RWPE1 (cell line): ENCODE measurements at places on chromosomes 16 and 17.
A peak's percentile ranks its signal among the peaks of the same experiment; 100 is the strongest.

- no peak for DNase-seq
These were observed at the start of gene SLFN12L for GRCh38 chr17:35537601-35538141. Gene SLFN12L (minus strand): TSS chr17:35537678. CDS start chr17:35522364, 15,314 bp downstream.

DNA sequence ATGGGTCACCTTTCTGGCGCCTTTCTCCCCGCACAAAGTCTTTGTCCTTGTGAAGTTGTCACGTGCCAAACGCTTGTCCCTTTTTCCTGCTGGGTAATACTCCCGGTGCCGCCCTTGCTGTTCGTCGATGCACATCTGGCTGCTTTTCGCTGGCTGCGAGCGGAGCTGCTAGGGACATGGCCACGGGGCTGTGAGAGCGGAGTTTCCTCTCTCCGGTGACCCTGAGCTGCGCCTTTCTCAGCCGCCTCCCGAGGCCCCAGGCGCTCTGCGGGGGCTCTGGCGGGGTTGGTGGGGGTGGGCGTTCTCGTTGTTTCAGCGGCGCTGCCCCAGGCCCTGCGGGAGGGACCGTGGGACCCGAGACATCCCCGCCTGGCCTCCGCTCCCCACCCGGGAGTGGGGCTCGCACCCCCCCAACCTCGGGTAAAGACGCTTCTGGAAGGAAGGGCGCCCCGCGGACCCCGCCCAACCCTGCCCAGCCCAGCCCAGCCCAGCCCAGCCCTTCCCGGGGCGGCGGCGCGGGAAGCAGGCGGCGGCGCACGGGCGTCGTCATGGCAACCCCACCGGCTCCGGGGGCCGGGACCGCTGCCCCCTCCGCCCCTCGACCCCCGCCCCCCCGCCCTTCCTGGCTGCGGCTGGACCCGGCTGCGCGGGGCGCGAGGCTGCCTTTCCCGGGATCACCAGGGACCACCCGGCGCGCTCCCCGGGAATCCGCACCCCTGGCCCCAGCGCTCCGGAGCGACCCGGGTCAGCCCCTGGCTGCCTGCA, 12.3 kb downstream of the CHMP6 start:
- no peak for DNase-seq

- no peak for DNase-seq
These were observed 227.4 kb downstream of the C16orf78 start for GRCh38 chr16:49600976-49601375.

DNA sequence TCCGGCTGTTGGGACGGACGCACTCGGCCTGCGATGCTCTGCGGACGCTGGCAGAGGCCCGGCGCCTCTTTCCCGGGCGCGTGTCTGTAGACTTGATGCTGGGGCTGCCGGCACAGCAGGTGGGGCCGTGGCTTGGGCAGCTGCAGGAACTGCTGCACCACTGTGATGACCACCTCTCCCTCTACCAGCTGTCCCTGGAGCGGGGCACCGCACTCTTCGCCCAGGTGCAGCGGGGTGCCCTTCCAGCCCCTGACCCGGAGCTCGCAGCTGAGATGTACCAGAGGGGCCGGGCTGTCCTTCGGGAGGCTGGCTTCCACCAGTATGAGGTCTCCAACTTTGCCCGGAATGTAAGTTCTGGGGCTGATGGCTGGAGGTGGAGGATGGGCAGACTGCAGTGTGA, 3.5 kb downstream of the RSAD1 start:
- DNase-seq: no peak

GRCh38 chr17:16352667-16353316, 477 bp downstream of the CENPV start:
- peak; percentile 32 for DNase-seq

- peak; percentile 30 for DNase-seq
These were observed 219.7 kb downstream of the TMEM114 start for GRCh38 chr16:8370374-8371270.

- DNase-seq: no peak
These were observed 12.7 kb downstream of the LGALS3BP start for GRCh38 chr17:78966910-78967600.

DNA sequence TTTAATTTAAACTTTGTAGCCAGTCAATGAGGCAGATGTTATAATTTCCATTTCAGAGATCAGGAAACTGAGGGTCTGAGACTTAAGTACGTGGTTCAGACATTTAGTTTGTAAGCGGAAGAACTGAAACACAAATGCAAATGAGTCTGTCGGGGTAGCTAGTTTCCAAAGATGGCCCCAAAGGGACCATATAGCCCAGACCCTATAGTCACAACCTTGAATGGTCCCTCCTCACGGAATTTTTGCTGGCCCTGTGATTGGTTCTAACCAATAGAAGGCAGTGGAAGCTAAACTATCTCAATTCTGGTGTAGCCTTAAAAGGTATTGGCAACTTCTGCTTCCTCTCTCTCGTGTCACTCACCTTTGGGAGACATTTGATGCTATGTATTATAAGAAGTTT, 7.5 kb upstream of the BCO1 start:
- no peak for DNase-seq

- DNase-seq: no peak
These were observed 19.3 kb downstream of the CACNG3 start for GRCh38 chr16:24275413-24275812.

DNA sequence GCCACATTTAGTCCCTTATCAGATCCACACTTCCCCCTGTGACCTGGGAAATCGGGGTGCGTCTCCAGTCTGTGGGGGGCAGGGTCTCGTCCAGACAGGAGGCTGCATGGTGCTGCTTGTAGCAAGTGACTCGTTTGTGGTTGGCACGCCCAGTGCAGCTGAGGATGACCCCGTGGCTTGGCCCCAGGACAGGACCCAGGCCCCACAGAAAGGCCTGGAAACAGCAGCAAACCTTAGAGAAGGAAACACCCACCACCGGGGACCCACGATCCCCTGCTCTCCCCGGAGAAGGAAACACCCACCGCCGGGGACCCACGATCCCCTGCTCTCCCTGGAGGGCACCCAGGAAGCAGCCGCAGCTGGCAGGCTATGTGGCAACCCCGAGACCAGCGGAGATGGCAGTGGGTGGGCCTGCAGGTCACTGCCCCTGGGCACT, 8.2 kb upstream of the C16orf95 start:
- DNase-seq: no peak

DNA sequence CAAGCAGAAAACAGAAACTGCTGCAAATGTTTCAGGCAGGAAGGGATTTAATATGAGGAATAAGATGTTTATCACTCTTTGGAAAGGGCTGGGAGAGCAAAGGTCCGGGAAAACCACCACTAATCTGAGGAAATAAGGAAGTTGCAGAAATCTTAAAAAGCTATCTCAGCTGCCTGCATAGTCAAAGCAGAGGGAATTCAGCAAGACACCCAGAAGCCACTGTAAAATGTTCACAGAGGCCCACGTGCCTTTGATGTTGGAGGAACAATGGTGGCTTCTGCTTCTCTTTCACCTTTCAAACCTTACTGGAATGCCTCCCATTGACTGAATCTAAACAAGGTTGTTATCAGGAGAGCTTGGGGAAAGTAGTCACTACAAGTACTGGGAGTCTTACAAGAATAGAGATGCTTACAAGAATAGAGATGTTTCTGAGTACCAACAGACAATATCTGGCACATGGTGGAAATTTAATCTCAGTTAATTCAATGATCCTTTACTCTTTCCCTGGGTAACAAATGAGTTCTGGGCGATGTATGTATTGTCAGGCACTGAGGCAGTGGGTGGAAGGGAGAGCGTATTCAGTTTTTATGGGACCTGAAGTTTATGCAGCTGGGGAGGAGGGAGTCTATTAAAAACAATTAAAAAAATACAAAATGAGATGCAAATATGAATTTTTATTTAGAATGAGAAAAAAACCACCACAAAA, 56.1 kb upstream of the MED13 start:
- no peak for DNase-seq

DNA sequence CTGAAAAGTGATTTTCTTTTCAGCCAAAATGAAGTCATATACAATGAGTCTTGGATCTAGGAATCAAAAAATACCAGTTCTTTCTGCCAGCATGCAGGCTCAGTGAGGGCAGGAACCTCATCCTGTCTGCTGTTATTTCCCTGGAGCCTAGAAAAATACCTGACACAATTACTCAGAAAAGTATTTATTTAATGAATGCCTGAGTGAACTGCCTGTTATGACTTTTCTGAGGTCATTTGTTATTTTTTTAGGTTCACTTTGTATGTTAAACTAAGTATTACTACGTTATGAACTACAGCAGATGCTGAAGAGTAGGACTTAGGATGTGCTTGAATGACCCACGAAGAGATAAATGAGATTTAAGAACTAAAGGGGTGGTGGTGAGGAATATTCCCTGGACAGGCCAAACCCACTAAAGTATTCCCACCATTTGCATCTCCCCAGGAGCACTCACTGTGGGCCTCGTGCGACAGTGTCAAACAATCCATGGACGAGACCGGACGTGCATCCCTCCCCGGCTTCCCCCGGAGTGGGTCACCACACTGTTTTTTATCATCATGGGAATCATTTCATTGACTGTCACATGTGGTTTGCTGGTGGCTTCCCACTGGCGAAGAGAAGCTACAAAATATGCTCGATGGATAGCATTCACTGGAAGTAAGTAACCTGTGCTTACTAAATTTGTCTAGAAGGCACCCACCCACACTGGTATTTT, 17.1 kb upstream of the VWA3A start:
- DNase-seq: no peak
